ENCODE measurements at places on chromosomes 6 and 20. TPM values are rescaled to one million over a fixed set of nuclear protein-coding genes. Genes with fewer than 3 reads are reported as not detected.

GRCh38 chr6:56115715-56116114 is 131.7 kb downstream of the COL21A1 start:
- no peaks in the 10 kb centered on the region for H3K27me3 ChIP-seq
- DNase-seq: no peak
- no peak overlapping the region for H3K27ac ChIP-seq

TREML2 gene
- not detected for total RNA-seq

DNA sequence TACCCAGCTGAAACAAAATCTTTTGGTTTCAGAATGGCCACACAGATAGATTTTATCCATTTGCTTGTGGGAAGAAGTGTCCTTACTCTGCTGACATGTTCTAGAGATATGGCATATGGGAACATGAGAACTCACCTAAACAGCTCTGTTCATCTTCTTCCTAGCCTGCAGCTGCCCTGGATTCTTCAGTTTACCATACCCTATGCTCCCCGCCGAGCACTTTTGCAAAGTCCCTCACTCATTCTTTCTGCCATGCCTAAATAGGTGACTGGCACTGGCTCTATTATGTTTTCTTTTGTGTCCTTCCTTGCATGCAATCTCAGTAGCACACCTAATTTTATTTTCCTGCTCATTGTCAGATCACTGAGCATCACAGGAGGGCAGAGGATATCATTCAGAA is 293.7 kb upstream of the RSPO3 start:
- DNase-seq: no peak
- H3K4me3 ChIP-seq: no peak overlapping the region
- H3K36me3 ChIP-seq: no peaks in the 10 kb centered on the region
- no peaks in the 10 kb centered on the region for H3K4me1 ChIP-seq

- H3K27me3 ChIP-seq: no peaks in the 10 kb centered on the region
- DNase-seq: no peak
- H3K4me3 ChIP-seq: no peak overlapping the region
- H3K27ac ChIP-seq: no peak overlapping the region
- peaks cover 3% of the 10 kb centered on the region for H3K36me3 ChIP-seq
These were observed 52.4 kb downstream of the DOP1A start for GRCh38 chr6:83119742-83120300.

AIF1 gene
- total RNA-seq: not detected

BTNL2 gene
- total RNA-seq: not detected

GRCh38 chr6:112649853-112650252 is 302.7 kb downstream of the RFPL4B start:
- peaks cover 3% of the 10 kb centered on the region for H3K36me3 ChIP-seq
- H3K27ac ChIP-seq: no peak overlapping the region
- DNase-seq: no peak
- H3K4me1 ChIP-seq: peaks cover 4% of the 10 kb centered on the region
- H3K27me3 ChIP-seq: no peaks in the 10 kb centered on the region
- no peak overlapping the region for H3K4me3 ChIP-seq

- no peak overlapping the region for H3K4me3 ChIP-seq
- DNase-seq: no peak
- no peaks in the 10 kb centered on the region for H3K4me1 ChIP-seq
- no peak overlapping the region for H3K27ac ChIP-seq
- H3K36me3 ChIP-seq: peaks cover 6% of the 10 kb centered on the region
These were observed 804.2 kb downstream of the DHX35 start for GRCh38 chr20:39766333-39766732.

SMOC2 gene
- total RNA-seq: 0.14 TPM

SLC22A7 gene
- 0.37 TPM for total RNA-seq

GRCh38 chr6:166076625-166077024 is 91.0 kb downstream of the TBXT start:
- DNase-seq: no peak
- H3K27ac ChIP-seq: no peak overlapping the region
- no peaks in the 10 kb centered on the region for H3K36me3 ChIP-seq

DNA sequence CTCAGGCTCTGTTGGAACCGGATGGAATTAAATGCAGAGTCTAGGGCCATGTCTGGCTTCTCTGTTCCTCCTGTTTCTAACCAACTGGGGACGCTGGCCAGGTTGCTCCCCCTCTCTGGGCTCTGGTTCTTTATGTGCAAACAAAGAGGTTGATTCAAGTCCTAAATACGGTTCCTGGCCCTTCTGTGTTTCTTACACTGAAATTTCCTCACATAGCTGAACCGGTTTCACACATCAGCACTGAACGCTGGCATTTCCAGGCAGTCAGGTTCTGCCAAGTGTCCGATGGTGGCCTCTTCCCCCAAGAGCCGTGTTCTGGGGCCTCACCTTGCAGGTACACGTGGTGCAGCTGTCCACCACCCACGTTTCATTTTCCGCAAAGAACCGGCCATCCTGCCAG is 13.5 kb downstream of the THBS2 start:
- peaks cover 3% of the 10 kb centered on the region for H3K27me3 ChIP-seq
- H3K27ac ChIP-seq: no peak overlapping the region
- H3K4me3 ChIP-seq: no peak overlapping the region
- no peaks in the 10 kb centered on the region for H3K36me3 ChIP-seq

- DNase-seq: no peak
- H3K27me3 ChIP-seq: no peaks in the 10 kb centered on the region
- H3K4me1 ChIP-seq: no peaks in the 10 kb centered on the region
- no peak overlapping the region for H3K27ac ChIP-seq
These were observed 622.2 kb upstream of the MANEA start for GRCh38 chr6:94955156-94955555.

DNA sequence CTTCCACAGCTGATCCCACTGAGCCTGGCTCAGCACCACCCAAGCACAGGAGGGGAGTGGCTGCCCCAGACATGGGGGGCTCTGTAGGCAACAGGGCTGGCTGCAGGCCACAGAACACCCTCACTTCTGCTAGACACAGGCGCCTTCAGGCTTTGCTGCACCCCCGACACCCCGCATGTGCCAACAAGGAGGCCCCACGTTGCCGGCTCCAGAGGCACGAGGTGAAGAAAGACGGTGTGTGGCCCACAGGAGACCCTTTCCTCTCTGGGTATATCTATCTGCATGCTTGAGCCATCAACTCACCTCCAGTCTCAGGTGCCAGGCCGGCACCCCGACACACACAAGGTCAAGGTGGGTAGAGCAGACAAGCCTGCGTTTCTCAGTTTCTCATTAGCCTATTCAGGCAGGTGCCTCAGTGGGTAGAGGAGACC is 158.3 kb downstream of the DLL1 start:
- no peak for DNase-seq
- peaks cover 6% of the 10 kb centered on the region for H3K4me1 ChIP-seq
- H3K27me3 ChIP-seq: no peaks in the 10 kb centered on the region
- H3K27ac ChIP-seq: no peak overlapping the region
- no peak overlapping the region for H3K4me3 ChIP-seq
- H3K36me3 ChIP-seq: no peaks in the 10 kb centered on the region

- peaks cover 100% of the 10 kb centered on the region for H3K27me3 ChIP-seq
- peaks cover 3% of the 10 kb centered on the region for H3K36me3 ChIP-seq
- no peak overlapping the region for H3K4me3 ChIP-seq
- no peak overlapping the region for H3K27ac ChIP-seq
These were observed 1.4 kb downstream of the TFAP2D start for GRCh38 chr6:50714487-50715379.

TRDN gene
- not detected for total RNA-seq

DNA sequence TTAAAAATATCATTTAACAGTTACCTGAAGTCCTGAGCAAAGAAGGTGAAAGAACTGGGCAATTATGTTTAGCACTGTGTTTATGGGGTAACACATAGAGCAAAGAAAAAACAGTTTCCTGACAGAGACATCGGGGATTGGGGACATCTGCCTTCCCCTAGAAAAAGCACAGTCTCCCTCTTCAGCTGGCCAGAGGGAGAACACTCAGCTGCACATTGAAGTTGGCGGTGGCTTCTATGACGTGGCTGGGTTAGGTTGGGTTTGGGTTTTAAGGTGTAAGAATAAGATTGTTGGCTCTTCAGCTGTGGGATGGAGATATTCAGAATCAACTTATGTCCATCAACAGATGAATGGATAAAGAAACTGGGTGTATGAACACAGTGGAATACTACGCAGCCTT is 124.0 kb upstream of the DTNBP1 start:
- no peaks in the 10 kb centered on the region for H3K27me3 ChIP-seq
- DNase-seq: no peak
- no peaks in the 10 kb centered on the region for H3K36me3 ChIP-seq
- H3K4me3 ChIP-seq: no peak overlapping the region
- no peak overlapping the region for H3K27ac ChIP-seq

GRCh38 chr20:45779011-45779915 is 12.4 kb downstream of the WFDC3 start:
- no peaks in the 10 kb centered on the region for H3K27me3 ChIP-seq
- DNase-seq: no peak
- no peaks in the 10 kb centered on the region for H3K36me3 ChIP-seq
- H3K27ac ChIP-seq: no peak overlapping the region

LY86 gene
- total RNA-seq: not detected

DNA sequence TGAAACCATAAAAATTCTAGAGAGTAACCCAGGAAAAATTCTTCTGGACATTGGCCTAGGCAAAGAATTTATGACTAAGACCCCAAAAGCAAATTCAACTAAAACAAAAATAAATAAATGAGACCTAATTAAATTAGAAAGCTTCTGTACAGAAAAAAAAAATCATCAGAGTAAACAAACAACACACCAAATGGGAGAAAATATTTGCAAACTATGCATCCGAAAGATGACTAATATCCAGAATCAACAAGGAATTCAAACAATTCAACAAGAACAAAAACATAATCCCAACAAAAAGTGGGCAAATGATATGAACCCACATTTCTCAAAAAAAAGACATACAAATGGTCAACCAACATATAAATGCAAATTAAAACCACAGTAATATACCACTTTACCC is 242.6 kb upstream of the CDYL start:
- H3K27me3 ChIP-seq: no peaks in the 10 kb centered on the region
- H3K27ac ChIP-seq: no peak overlapping the region

Data from neural crest cell (in vitro differentiated cells).